ENCODE measurements at places on chromosomes 6 and 20. TPM values are rescaled to one million over a fixed set of nuclear protein-coding genes. Genes with fewer than 3 reads are reported as not detected.

- no peak for DNase-seq
These were observed 50.7 kb upstream of the MAPK13 start for GRCh38 chr6:36079601-36080000.

GRCh38 chr20:42441864-42442331 lies 747.8 kb downstream of the PTPRT start:
- DNase-seq, result no peak

The FKBP1C gene
- total RNA-seq, result 1.1 TPM

- no peak for DNase-seq
These were observed 18.4 kb downstream of the TP53RK start for GRCh38 chr20:46670585-46671584.

- peak; percentile 45 for DNase-seq
These were observed 115.1 kb downstream of the QKI start for GRCh38 chr6:163529605-163530004.

GRCh38 chr6:139531148-139532115 lies 157.0 kb upstream of the CITED2 start:
- DNase-seq, result no peak

The TAGAP gene
- not detected for total RNA-seq

DNA sequence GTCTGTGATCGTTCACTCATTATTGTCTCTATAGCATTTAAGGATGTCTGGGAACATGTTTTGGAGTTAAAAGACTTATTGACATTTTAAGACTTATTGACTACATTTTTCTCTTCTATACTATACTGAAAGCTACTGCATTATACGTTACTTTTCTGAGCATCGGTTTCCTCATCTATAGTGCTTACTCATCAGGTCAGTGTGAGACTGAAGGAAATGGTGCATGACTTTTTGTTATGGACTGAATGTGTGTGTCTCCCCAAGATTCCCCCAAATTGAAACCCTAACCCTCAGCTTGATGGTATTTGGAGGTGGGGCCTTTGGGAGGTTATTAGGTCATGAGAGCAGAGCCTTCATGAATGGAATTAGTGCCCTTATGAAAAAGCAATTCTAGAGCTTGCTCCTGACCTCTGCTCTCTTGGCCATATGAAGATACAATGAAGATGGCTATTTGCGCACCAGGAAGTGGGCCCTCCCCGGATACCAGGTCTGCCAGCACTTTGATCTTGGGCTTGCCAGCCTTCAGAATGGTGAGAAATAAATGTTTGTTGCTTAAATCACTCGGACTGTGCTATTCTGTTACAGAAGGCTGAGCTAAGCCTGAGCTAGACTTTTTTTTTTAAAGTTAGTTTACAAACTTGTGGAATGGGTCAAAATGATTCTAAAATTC lies 243.7 kb upstream of the RREB1 start:
- no peak for DNase-seq

The DYNLT2 gene
- 1.8 TPM for total RNA-seq

DNA sequence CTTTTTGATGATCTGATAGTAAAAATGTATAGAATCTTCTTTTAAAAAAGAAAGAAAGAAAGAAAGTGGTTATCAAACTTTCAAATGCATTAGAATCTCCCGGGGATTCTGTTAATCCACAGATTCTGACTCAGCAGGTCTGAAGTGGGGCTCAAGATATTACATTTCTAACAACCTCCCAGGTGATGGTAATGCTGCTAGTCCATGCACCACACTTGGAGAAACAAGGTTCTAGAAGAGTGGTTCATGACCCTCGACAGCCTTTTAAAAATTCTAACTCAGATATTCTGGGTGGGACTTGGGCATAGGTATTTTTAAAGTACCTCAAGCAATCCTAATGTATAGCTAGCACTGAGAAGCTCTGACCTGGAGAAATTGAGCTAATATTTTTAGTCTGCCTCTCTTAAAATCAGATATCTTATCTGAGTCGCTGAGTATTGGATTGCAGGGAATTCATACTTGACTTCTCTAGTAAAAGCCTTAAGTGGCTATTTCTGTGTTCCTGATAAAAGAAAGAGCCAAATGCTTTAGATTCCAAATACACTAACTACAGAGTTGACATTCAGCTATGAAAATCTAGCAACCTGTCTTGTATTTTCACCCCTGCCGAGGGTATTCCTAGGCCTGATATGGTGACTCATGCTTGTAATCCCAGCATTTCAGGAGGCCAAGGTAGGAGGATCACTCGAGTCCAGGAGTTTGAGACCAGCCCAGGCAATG lies 252.4 kb downstream of the PHACTR1 start:
- no peak for DNase-seq

DNA sequence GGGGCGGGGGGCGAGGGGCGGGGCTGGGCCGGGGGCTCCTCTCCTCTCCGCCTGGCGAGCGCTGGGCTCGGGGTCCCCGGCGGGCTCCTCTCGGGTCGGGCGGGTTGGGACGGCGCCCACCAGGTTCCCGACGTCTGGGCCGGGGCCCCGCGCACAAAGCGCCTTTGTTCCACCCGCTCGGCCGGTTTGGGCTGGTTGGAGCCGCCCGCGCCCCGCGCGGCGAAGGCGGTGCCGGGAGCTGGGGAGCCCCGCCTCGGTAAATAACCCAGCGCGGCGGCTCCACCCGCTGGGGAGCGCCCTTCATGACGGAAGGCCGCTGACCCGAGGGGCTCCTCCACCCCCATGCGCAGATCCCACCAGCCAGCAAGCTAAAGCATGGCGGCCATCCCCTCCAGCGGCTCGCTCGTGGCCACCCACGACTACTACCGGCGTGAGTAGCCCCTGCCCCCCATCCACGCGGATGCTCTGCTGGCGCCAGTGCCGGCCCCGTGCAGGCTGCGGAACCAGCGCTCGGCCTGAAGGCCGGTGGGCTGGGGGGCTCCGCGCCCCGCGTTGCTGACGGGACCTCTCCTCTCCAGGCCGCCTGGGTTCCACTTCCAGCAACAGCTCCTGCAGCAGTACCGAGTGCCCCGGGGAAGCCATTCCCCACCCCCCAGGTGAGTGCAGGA lies 503 bp downstream of the PPDPF start:
- peak; percentile 97 for DNase-seq

The MYMX gene
- total RNA-seq, result not detected

DNA sequence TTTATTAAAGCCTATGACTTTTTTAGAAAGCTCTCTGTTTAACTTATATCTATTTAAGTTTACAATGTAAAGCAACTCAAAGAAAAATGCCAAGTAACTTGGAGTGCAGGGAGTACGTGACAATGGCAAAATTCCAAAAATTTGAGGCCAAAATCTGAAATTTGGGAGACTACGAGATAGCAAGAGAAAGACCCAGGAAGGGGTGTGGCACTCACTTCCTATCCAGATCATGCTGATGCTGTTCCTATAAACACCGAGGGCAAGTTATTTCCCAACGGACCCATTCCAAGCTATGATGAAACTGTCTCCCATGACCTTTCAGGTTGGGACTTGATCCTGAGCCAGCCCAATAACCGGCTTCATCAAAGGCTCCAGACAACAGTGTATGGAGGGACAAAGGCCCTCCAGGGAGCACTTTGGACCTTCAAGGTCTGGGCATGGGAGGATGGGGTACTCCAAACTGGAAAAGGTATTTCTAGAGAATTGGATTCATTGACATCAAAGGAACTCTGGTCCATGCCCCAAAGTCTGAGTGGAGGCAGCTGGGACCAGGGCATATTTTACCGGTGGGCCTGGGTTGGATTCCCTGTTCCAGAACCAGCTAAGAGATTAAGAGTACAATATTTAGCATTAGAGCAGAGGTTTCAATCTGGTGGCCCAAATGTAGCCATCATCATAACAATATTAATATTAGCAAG lies 15.7 kb upstream of the SLC13A3 start:
- DNase-seq, result no peak

DNA sequence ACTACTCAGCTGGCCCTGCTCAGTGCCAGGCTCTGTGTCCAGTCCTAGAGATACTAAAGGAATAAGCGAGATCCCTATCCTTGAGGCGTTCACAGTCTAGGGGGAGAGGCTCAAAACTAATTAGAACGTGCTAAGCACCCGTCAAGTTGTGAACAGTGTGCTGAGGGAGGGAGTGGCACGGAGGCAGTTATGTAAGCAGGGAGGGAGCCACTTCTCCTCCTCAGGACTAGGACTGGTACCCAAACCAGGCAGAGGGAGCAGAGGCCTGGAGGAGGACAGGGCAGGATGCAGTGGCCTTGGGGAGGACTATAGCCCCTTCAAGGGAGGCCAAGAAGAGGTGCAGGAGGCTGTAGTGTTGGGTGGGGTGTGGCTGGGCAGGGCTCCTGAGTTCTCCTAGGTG lies 39.6 kb upstream of the VSTM2L start:
- DNase-seq, result no peak

DNA sequence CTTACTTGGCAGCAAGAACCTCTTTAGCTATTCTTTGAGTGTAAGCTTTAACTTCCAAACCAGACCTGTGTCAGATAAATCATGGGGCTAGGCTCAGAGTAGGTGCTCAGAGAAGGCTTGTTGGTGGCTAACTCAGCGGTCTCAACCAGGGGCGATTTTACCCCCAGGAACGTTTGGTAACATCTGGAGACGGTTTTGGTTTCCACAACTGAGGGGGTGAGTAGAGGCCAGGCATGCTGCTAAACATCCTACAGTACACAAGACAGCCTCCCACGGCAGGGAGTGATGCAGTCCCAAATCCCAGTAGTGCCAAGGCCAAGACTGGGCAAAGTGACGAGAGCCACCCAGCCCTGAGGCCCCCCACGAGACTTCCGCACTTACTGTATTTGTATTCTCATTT lies 59.2 kb downstream of the RAB44 start:
- DNase-seq, result no peak

The NNAT gene
- total RNA-seq, result not detected

The ACSS1 gene
- total RNA-seq, result 1.4 TPM

The SNX21 gene
- total RNA-seq, result 69.0 TPM

GRCh38 chr20:3164763-3165410 lies 5.2 kb upstream of the FASTKD5 start:
- peak; percentile 83 for DNase-seq

DNA sequence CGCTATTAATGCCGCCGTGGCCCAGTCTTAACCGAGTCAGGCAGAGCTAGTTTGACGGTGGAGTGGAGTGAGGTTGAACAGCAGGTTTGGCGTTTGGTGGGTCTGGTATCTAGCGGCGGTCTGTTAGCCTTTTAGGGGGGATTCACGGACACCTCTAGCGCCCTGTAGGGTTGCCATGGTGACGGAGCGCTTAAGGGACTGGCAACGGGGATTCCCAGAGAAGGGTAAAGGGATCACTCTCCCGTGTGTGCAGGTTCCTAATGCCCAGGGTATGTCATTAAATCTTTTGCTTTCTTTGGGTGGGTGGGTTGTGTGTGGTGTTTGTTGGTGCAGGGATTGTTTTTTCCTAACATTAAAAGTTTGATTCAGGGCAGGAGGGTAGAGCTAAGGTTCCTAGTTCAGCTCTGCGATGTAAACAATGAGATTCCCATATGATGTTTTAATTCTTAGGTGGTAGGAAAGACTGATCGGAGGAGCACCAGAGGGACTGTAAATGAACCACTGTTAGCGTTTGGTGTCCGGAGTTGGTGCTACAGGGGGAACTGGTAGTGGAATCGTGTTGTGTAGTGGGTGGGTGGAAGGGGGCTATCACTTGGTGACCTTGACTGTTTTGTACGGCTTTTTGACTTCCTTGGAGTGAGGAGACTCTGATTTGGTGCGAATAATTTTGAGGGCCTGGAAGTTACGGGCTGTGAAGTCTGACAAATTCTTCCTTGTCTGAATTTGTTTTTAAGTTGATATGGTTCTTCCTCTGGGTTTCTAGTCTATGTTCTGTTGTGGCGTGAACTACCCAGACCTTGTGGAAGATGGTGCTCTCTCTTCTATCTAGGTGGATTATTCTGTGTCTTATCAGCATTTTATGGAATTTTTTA lies 5.0 kb downstream of the BRD2 start:
- DNase-seq, result peak; percentile 53

The GCM1 gene
- not detected for total RNA-seq

DNA sequence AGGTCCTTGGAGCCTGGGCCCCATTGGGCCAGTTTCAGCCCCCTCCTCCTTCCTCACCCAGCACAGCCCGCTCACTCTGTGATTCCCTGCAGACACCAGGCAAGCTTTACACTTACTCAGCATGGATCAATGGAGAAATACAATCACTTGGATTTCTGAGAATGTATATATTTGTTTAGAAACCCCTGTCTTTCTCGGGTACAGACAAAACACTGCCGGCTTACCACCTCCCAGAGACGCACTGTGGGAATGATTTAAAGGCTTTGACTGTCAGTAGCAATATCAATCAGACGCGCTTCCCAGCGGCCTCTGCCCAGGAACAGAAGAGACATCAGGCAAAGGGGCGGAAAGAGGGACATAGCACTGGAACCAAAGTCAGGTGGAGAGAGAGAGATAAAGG lies 186.5 kb downstream of the MAFB start:
- DNase-seq, result no peak

DNA sequence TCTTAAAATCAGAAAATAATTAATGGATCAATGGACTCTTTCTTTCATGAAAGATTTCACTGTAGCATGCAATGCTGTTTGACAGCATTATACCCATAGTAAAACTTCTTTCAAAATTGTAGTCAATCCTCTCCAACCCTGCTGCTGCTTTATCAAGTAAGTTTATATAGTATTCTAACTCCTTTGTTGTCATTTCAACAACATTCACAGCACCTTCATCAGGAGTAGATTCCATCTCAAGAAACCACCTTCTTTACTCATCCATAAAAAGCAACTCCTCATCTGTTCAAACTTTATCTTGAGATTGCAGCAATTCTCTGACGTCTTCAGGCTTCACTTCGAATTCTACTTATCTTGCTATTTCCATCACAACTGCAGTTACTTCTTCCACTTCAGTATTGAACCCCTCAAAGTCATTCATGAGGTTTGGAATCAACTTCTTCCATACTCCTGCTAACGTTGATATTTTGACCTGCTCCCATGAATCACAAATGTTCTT lies 26.4 kb upstream of the BACH2 start:
- DNase-seq, result no peak

The SUMO4 gene
- 3.6 TPM for total RNA-seq

The CAGE1 gene
- under 0.01 TPM for total RNA-seq

- DNase-seq, result no peak
These were observed 1288.6 kb upstream of the CITED2 start for GRCh38 chr6:140663094-140663493.

DNA sequence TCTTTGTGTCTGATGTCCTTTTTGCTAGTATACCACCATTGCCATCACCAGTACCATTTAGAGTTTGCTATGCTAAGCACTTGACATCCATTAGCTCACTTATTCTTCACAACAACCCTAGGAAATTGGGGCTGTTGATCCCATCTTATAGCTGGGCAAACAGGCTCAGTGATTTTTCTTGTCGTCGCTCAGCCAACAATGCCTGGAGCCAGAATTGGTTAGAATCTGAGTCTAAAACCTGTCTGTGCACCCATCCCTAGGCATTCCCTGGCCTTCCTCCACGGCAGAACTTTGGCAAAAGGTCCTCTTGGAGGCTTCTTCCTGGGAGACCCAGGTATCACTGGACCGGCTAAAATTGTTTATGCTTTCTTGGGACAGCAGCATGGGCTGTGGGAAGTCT lies 20.9 kb downstream of the PHF20 start:
- DNase-seq, result no peak

GRCh38 chr20:57573894-57574293 lies 13.0 kb downstream of the PCK1 start:
- peak; percentile 32 for DNase-seq

- no peak for DNase-seq
These were observed 8.8 kb upstream of the SRSF6 start for GRCh38 chr20:43448748-43449535.

GRCh38 chr6:9370480-9370879 lies 935.1 kb upstream of the SLC35B3 start:
- DNase-seq, result no peak

Data from osteoblast (primary cell).